ENCODE measurements at places on chromosomes 4 and X.

GRCh38 chr4:107693132-107693531 lies 26.9 kb downstream of the PAPSS1 start:
- DNase-seq = no peak

DNA sequence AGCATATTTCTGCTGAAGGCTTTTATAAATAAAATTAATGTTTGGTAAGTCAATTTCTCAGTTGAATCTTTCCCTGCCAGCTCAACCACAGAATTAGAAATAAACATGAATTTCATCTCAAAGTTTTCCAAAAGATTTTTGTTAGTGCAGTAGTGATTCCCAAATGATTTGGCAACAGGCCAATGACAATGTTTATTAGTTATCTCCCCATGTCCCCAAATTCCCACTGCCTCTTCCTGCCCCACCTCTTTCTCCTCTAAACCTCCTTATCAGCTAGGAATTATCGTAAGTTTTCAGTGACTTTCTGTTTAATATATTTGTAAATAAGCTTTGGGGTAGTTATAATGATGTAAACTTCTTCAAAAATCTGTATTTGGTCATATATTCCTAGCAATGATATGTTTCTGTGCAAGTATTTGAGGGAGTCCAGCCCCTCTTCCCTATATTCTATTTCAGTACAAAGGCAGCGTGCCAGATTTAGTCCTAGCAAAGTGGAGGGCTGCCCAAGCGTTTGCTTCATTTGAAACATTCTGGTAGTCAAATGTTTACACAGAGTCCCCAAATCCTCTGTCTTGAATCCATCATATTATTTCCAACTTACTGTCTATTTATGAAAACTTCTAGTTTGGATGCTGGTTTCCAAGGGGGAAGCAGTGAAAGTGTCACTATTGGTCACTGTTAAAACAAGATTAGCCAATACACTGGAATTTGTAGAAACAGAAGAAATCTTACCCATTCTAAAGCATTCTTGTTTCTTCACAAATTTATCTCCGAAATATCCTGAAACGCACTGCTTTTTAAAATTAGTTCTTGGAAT lies 33.7 kb upstream of the ANKRD50 start:
- no peak for DNase-seq

GRCh38 chr4:128346054-128346716 lies 58.6 kb upstream of the PGRMC2 start:
- DNase-seq = no peak

- DNase-seq = no peak
These were observed 7.9 kb upstream of the HMX1 start for GRCh38 chr4:8879574-8879973.

All from stimulated activated CD4-positive, alpha-beta T cell treated with anti-CD3 and anti-CD28 coated beads, Interleukin-4, amount 100 ng/mL, for 4 hours (primary cell).